Stimulated activated CD4-positive, alpha-beta T cell treated with anti-CD3 and anti-CD28 coated beads, Interleukin-2, amount 100 ng/mL, for 48 hours (primary cell): ENCODE measurements at places on chromosomes 7 and 10.

DNA sequence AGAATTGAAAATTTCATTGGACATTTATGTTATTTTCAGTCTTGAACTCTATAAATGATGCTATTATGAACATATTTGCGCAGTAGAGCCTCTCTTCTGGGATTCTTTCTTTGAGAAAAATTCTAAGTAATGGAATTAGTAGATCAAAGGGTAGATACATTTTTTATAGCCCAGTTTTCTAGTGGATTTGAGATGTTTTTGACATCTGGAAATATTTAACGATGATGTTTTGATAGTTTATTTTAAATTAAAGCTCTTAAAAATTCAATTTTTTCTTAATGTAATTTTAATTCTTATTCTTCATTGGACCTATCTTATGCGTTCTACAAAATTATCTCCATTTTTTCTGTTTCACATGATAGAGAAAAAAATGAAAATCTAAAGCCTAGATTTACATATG lies 103.0 kb downstream of the ADAM22 start:
- no peak for DNase-seq

DNA sequence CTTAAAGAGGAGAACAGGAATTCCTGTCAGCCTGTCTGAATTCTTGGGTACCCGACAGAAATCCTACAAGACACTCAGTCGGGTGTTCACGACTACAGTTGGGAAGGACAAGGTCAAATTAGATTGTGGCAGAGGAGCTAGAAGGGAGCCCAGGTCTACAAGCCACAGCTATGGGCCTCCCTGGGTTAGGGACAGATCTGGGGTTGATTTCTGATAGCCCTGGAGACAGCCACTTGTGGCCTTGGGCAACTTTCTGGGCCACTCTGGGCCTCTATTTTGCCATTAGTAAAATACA lies 39.7 kb upstream of the ANTXRL start:
- DNase-seq: no peak

DNA sequence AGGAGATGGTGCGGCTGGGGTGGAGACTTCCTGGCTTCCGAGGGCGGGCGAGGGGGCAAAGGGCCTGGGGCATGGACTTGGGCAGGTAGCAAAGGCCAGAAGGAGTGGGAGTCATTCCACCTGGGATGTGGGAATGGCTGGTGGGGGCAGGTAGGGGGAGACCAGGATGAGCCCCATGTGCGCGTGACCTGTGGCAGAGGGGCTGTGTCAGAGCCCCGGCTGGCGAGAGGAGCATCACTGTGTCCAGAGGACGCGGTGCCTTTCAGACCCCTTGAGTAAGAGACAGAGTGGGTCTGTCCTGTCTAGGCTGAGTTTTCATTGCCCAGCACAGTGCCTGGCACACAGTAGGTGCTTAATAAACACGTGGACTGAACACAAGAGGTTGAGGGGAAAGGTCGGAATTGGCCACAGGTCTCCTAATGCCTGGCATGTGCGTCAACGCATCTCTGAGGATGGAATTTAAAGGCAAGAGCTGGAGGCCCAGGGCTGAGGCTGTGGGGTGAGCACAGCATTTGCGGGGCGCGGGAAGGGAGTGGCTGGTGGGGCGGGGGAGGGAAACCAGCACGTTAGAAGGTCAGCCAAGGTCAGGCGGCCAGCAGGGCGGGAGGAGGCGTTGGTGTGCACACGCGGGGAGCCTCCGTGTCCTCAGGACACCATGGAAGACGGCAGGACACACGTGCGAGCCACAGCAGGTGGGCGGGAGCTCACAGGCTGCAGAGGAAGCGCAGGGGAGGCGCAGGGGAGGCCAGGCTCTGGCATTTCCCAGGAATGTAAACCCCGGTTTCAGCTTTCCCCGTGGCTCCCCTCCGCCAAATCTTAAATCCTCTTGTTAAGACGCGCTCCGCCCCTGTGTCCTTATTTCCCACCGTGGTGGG lies 51.8 kb downstream of the CUX1 start:
- no peak for DNase-seq

DNA sequence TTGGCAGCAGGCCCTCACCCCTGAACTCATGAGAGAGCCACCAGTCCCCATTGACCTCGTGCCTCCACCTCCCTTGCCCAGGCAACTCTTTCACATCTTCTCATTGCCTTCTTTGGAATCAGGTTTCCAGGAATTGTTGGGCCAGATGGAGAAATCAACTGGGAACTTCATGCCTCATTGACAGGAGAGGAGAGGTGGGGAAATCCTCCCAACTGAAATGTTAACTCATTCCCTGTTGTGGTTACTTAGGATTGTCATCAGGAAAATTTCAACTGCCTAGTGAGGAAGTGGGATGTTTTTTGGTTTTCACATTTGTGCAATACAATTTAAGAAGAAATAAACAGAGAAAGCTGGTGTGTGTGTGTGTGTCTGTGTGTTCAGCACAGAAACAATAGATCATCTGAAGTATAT lies 106.6 kb upstream of the INHBA start:
- no peak for DNase-seq

DNA sequence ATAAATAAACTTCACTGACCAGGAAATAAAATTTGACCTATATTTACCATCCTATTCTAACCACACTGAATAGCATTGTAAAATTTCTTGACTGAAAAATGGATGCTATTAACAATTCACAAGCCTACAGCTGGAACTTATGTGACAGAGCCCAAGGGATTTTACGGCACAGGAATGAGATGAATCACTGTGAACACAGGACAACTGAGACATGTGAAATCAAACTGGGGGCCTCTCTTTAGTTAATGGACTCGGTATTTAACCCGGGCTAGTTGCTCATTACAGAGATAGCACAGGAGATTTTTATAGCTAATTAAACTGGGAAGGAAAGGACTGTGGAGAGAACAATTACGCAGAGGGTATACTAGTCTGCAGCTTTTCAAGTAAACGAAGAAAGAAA lies 100.6 kb downstream of the MICU1 start:
- no peak for DNase-seq

GRCh38 chr10:15795036-15795792 lies 65.1 kb downstream of the MINDY3 start:
- DNase-seq: no peak

DNA sequence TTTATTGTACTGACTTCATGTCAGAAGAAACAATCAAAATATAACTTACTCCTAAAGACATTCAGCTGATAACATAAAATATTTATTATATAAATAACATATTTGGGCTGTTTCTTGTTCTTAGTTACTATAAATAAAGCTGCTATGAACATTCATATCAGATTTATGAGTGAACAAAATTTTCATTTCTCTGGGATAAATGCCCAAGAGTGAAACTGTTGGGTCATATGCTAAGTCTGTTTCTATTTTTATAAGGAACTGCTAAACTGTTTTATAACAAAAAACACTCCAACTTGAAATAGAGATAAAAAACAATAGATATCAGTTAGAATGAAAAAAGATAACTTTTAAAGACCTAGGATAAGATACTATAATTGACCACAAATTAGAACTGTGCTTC lies 26.5 kb upstream of the CC2D2B start:
- DNase-seq: no peak

- DNase-seq: no peak
Observed at GRCh38 chr7:35736725-35737124, 41.8 kb upstream of the HERPUD2 start.

DNA sequence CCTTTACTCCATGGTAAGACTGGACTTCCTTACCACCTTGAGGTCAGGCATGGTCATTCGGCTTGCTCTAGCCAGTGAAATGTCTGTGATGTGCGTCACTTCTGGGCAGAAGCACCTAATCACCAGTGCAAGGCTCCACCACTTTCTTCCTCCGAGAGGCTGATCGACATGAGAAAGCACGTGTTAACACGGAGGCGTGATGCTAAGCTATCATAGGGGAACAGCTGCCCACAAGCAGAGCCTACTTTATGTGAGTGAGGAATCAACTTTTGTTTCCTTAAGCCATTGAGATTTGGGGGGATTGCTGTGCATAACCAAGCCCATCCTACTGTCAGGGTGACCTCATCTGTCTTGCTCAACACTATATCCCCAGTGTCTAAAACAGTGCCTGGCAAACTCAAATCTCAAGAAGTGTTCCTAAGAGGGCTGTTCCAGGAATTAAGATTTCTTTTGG lies 23.1 kb upstream of the SAR1A start:
- DNase-seq: no peak

GRCh38 chr7:106583706-106584690 lies 77.0 kb downstream of the CCDC71L start:
- no peak for DNase-seq

DNA sequence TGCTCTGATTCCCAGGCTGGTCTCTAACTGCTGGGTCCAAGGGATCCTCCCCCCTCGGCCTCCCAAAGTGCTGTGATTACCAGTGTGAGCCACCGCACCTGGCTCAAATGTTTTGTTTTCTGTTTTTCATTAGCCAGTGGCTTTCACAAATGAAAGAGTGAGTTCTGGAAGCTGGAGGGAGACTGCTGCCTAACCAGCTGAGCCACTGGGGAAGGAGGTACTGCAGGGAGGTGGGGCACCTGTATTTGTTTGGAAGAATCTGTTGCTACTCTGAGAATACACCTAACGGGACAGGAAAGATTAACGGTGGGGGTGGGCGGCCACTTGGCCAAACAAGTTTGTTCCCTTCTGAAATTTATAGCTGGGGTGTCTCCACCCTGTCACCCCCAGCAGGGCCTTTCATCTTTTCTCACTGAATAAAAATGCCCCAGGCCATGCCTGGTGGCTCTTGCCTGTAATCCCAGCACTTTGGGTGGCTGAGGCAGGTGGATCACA lies 4.7 kb downstream of the STOX1 start:
- no peak for DNase-seq

GRCh38 chr7:158864833-158865232 lies 8.5 kb downstream of the DYNC2I1 start:
- DNase-seq: no peak

DNA sequence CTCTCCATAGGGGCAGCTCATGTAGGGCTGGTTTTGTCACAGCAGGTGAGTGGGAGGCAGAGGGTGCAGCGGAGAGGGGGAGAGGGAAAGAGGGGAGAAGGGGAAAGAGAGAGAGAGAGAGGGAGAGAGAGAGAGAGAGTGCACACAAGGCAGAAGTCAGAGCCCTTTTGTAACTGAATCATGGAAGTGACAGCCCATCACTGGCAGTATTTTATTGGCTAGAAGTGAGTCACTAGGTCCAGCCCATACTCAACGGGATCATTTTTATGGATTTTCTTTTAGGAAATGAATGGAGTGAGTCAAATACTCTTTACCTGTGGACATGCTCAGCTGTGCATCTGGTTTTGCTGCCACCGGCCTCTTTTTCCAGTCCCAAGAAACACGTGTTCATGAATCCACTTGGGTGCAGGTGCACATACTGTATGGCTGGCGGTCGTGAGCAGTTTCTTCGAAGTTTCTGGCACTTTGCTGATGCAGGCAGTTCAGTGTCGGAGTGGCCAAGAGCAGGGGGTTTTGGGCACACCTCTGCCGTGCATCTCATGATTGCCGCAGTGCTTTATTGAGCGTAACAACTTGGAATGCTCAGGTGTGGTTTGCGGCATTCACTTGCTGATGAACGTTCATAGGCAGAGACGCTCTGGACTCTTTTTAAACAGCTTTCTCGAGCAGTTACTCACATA lies 40.3 kb downstream of the DOCK1 start:
- DNase-seq: no peak

GRCh38 chr7:100804681-100805431 lies 22.5 kb downstream of the EPHB4 start:
- no peak for DNase-seq

- DNase-seq: no peak
Observed at GRCh38 chr10:124996127-124996853, 54.4 kb downstream of the ZRANB1 start.

DNA sequence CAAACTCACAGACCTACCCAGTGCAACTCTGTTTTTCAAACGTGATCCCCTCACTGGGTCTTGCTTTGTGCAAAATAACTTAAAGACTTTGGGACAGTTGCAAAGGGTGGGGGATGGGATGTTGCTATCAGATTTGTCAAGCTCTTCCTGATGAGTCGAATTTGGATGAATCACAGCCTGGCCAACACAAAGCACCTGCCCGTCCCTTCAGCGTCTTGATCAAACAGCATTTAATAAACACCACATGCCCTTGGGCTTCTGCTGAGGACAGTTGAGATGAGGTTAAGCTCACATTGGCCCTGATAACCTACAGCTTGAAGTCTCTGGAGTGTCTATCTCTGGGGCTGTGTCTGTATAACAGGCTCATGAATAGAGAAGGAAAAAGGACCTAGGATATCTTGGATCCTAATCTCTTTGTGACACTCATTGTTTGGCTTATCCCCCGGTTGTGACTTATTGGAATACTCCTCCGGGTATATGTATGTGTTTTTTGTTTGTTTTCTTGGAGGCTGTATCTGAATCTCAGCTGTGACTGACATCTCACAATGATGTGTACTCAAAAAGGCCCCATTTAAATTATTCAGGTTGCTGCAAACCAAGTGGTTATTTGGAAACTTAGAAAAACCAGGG lies 132.6 kb upstream of the NAMPT start:
- DNase-seq: no peak

GRCh38 chr7:28413011-28413410 lies 693 bp downstream of the CREB5 start:
- DNase-seq: no peak

DNA sequence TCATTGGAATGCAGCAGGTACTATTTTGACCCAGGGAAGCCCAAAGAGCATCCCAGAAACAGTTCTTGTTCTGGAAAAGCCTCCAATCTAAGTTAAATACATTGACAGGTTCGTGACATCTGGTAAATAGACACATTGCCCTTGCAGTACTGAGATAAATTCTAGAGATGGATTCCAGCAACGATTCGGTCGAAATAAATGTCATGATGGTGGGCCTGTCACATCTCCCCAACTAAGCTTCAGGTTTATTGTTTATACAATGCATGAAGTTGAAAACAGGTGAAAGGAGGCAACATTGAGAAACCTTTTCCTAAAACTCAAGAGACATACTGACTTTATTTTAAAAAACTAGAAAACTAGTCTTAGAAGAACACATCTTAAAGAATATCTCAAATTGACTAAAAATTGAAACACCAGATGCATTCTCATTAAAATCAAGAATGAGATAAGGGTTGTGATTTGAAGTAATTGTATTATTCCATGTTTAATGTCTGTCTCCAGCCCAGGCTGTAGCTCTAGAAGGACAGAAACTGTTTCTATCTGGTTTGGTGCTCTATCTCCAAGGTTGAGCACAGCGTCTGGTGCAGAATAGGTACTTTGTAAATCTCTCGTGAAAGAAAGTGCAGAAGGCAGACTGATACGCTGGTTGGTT lies 114.0 kb downstream of the CABCOCO1 start:
- DNase-seq: no peak

GRCh38 chr10:80421050-80421706 lies 12.8 kb downstream of the PRXL2A start:
- DNase-seq: no peak

GRCh38 chr7:102310414-102310815 lies 23.7 kb downstream of the SH2B2 start:
- DNase-seq: no peak

DNA sequence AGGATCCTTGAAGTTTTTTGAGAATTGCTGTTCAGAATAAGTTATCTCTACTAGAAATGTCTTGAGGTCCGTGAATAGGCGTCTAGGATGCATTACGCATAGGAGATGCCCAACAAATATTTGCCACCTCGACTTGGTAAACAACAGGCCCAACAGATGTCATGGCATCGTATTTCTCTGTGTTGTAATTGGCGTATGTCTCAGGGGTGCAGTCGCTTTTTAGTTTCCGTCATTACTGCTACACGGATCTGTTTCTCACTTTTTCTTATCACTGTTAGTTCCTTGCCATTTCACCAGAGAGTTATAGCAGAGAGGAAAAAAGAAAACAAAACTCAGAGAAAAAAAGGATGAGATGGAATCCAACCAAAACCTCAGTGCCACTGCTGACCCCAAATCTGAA lies 73.0 kb upstream of the SFMBT2 start:
- no peak for DNase-seq
